ENCODE measurements at places on chromosomes 7 and 10.

- no peak for DNase-seq
These were observed 33.1 kb downstream of the NOLC1 start for GRCh38 chr10:102185272-102185671.

GRCh38 chr7:96870934-96871333 is 134.4 kb upstream of the DLX6 start:
- DNase-seq: no peak

GRCh38 chr10:6507311-6507710 is 72.8 kb downstream of the PRKCQ start:
- no peak for DNase-seq

DNA sequence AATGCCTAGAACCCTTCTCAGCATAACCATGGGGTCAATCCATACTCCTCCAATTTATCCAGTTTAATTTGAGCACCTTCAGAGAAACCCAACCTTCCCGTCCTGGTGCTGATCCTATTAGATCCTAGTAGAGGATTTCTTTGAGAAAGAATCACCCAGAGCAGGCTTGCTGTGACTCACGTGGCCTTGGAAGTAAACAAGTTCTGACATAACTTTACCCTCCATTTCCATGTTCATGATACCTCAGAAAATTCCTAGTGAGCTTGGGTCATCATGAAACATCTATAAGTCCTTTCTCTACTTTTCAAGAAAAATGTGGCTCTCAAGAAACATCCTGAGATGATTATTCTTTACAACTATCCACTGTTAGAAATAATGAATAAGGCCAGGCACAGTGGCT is 71.7 kb downstream of the PRLHR start:
- DNase-seq: no peak

GRCh38 chr7:133983685-133984419 is 143.3 kb upstream of the LRGUK start:
- no peak for DNase-seq

DNA sequence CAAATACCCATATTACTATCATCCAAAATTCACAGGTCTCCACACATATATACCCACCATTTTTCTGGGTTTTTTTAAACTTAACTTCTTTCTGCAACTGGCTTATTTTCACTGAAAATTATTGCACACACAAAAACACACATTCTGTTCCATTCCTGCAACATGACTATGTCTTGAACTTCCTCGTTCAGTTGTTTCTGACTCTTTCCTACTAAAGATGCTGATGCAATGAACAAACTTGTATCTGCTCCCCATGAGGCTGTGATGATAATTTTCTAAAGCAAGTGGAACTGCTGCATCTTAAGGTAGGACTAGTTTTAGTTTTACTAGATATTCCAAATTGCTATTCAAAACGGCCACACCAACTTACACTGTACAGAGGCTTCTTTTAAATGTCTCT is 77.7 kb downstream of the OSBPL3 start:
- DNase-seq: no peak

GRCh38 chr10:109866995-109867635 is 56.2 kb downstream of the XPNPEP1 start:
- no peak for DNase-seq

DNA sequence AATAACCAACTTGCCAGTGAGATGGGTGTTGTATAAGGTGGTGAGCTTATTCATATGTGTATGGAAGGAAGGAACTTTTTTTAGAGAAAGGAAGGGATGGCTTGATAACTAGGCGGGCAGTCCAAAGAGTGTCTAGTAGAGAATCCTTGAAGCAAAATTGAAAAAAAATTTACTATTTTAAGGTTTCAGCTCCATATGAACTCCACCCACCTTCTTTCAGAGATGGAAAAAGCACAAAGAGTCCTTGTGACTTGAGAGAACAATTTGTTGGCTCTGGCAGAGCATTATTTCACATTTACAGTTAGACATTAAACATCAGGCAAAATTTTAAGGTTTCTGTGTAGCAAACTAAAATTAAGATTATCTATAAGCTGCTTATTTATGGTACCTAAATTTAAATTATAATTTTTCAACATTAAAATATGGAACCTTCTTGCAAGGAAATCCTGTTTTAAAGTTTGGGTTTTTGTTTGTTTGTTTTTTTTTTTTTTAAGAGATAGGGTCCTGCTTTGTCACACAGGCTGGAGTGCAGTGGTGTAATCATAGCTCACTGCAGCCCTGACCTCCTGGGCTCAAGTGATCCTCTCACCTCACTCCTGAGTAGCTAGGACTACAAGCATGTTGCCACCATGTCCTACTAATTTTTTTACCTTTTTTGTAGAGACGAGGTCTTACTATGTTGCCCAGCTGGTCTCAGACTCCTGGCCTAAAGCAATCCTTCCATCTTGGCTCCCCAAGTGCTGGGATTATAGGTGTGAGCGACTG is 12.2 kb downstream of the PTPN12 start:
- DNase-seq: no peak

GRCh38 chr7:70694434-70694970 is 437.4 kb upstream of the GALNT17 start:
- DNase-seq: no peak

DNA sequence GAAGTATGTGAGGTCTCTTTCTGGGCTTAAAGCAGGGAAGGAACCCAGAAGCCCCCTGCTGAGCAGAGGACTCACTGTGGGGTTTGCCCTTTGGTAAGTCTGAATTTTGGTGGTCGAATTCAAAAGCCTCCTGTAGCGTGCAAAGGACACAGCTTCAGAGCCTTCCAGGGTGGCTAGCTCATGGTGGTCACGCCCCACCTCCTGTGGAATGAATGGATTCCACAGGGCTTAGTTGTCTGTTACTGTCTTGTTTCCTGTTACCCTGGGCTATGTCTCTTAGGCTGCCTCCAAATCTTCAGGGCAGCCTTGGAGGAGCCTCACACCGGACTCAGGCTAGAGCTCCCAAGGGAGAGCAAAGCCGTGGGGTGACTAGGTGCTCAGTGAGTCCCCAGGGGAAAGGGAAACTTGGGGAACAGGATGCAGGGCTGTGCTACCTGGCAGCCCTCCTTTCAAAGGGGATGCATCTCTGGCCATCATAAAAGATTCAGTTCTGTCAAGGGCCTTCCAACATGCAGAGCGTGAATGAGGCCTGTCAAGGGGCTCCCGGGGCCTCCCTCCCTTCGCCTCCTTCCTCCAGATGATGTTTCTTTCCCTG is 211.7 kb downstream of the CCSER2 start:
- DNase-seq: no peak

GRCh38 chr7:27808626-27809025 is 68.7 kb downstream of the TAX1BP1 start:
- DNase-seq: no peak

- DNase-seq: no peak
These were observed 12.4 kb upstream of the CCDC7 start for GRCh38 chr10:32433542-32433941.

- DNase-seq: no peak
These were observed 18.1 kb upstream of the PAXIP1 start for GRCh38 chr7:155020996-155021395.

- DNase-seq: no peak
These were observed 56.1 kb upstream of the WNT16 start for GRCh38 chr7:121272676-121273075.

DNA sequence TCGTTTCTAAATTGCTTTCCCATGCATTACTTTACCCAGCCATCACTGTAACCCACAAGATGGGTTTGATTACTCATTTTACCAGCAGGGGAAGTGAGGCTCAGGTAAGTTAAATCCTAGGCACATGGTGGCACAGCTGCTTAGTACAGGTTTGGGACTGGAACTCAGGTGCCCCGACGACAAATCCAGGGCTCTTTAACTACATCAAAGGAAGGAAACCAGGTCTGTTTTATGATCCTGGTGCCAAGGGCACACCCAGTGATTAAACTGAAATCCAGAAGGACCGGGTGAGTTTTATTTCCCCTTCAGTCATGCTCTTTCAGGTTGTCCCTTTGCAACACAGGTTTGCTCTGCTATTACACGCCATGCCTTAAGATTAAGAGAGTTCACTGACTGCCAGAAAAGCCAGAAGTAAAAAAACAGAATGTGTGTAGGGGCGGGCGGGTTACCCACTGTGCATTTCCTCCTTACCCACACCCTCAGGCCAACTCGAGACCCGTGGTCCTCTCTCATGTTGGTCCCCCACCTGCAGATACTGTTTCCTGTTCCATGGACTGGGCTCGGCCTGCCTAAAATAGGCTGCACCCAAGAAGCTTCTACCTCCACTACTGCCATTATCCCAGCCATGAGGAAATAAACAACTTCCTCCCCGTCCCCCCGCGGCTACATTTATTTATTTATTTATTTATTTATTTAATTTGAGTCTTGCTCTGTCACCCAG is 55.1 kb upstream of the KDM7A start:
- no peak for DNase-seq

- no peak for DNase-seq
These were observed 83.3 kb downstream of the NT5C2 start for GRCh38 chr10:103109821-103110220.

GRCh38 chr10:45003432-45004000 is 2.8 kb downstream of the ZNF22 start:
- DNase-seq: no peak

DNA sequence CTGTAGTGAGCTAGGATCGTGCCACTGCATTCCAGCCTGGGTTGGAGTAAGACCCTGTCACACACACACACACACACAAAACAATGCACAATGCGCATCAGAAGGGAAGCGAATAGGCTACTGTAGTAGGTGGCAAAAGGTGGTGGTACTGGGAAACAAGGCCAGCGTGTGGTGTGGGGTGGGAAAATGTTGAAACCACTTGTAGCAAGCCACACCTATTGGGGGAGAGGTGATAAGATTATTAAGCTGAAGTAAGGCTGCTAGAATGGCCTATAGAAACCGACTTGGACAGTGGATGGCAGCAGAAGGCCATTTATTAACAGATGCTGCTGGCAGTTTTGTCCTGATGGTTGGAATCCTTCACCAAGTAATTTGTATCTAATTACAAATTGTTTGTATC is 7.2 kb upstream of the CHCHD1 start:
- no peak for DNase-seq

DNA sequence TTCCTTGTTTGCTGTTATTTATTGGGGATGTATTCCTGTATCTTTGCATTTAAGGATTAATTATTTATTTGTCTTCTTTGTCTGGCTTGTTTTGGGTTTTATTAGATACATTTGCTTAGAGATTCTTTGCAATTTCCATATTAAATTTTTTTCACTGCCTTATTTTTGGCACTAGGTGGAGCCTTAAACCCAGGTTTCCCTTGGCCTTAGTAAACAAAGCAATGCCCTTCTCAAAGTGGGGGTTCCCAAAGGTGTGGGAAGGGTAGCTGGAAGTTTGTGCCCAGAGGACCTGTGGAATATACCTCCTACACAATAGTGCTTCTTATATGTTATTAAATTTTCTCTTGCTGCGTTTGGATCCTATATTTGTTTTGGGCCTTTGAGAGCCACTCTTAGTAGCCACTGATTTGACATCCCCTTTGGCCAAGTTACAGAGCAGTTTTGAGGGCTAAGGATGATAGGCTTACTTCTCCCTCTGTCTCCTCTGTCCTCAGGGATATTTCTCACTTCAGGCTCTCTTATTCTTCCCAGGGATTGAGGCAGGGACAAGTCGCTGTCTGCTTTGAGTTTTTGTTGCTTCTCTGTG is 162.3 kb downstream of the ITGB1 start:
- no peak for DNase-seq

GRCh38 chr10:85044-85443 is 35.9 kb upstream of the TUBB8 start:
- DNase-seq: no peak

GRCh38 chr7:116510795-116511194 is 11.3 kb downstream of the CAV2 start:
- DNase-seq: no peak

DNA sequence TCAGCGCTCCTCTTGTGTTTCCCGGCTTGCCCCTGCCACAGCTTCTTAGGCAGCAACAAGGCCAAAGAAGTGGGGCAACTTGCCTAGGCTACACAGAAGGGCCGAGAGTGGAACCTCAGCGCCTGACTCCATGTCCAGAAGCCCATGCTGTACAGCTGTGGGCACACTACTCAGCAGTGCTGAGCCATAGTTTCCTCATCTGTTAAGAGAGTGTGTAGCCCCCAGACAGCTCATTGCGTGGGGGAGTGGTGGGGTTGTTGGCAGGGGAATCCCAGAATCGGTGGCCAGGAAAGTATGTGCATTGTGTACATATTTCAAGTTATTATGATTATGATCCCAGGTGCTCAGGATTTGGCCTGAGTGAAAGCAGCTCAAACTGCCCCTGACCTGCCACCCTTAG is 96.2 kb downstream of the CDH23 start:
- DNase-seq: no peak

GRCh38 chr7:21767300-21767900 is 178.3 kb downstream of the CDCA7L start:
- no peak for DNase-seq

DNA sequence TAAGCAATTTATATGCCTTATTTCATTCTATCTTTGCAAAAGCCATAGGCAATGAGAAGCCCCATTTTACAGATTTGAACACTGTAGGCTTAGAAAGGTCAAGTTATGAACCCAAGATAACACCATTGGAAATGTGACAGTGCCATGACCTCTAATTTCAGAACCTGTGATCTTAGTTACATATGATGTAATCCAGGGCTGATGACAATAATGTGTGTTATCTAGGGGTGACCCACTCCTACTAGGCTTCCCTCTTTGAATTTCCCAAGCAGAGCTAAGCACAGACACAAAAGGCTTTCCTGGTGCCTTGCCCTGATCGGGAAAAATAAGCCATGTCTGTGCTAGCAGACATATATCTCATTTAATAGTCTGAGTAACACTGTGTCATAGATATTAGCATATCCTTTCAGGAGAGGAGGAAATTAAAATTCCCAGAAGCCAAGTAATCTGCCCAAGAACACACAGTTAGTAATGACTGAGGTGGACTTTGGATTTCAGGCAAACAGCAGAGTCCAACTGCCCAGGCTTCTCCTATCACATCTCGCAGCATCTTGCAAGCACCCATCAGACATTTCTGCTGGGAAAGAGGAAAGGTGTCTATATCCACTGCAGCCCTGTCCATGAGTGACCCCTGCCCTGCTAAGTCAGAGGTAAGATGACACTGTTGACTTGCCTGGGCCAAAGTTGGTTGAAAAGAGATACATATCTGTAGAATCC is 2.8 kb upstream of the TECTB start:
- no peak for DNase-seq

- DNase-seq: no peak
These were observed 15.8 kb upstream of the ARHGAP22 start for GRCh38 chr10:48620719-48621118.

Data from stimulated activated CD8-positive, alpha-beta memory T cell treated with anti-CD3 and anti-CD28 coated beads, Interleukin-4, amount 100 ng/mL, for 4 hours (primary cell).